SK-N-SH (cell line): ENCODE measurements at places on chromosomes 5 and 9. TPM values are rescaled to one million over a fixed set of nuclear protein-coding genes. Genes with fewer than 3 reads are reported as not detected.
A peak's percentile ranks its signal among the peaks of the same experiment; 100 is the strongest.

DNA sequence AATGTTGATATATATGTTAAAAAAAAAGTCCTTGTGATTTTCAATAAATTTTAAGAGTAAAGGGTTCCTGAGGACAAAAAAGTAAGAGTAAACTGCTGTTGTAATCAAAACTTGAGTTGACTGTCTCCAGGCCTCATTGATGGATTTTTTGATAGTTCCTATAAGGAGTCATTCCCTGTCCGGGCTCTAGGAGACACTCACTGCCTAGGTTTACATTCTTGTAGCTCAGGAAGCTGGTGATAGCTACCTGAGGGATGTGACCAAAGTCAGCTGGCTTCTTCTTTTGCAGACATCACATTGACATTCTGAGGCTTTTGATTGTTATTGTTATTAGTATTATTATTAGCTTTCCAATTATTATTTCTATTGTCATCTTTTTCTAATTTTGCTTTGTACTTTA is 116.5 kb upstream of the FBXL7 start:
- DNase-seq, result peak; percentile 61

DNA sequence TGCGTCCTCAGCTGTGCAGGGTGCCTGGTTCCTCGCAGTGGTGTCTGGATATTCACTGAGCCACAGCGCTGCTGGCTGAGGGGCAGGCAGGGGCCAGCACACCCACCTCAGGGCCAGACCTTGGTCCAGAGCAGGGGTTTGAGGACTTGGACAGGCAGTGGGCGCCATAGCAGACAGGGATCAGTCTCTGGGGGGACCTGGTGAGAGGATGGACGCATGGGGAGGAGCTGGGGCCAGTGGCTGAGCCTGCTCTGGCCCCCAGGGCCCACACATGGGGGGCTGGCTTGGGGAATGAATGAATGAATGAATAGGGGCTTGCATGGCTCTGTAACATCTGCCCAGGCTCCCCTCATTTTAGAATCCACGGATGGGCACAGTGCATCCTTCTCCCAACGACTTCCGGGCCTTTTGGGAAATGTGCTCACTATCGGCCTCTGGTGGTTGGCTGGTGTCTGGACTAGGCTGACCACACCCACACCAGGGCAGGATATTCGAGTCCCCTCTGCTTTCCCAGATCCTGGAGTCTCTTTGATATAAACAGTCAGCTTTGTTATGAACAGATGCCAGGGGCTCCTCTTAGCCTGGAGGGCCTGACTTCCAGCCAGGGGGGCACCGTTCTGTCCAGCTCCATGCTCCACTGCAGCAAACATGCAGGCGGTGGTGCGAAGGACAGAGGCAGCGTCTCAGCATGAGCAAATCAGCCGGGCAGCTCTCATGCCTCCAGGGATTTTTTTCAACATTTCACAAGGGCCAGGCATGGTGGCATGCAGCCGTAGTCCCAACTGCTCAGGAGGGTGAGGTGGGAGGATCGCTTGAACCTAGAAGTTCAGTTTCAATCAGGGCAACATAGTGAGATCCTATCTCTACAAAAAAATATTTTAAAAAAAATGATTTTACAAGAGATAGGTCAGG is 62.6 kb downstream of the NEK6 start:
- DNase-seq, result peak; percentile 92

- DNase-seq, result no peak
Measured at GRCh38 chr5:81058121-81058520, 98.0 kb downstream of the RASGRF2 start.

Gene BAAT
- polyA plus RNA-seq, result 0.02 and 0.05 TPM in 2 replicates

- no peak for DNase-seq
Measured at GRCh38 chr5:1431896-1432295, 13.3 kb downstream of the SLC6A3 start.

- no peak for DNase-seq
Measured at GRCh38 chr5:113965225-113965624, 396.6 kb upstream of the KCNN2 start.

DNA sequence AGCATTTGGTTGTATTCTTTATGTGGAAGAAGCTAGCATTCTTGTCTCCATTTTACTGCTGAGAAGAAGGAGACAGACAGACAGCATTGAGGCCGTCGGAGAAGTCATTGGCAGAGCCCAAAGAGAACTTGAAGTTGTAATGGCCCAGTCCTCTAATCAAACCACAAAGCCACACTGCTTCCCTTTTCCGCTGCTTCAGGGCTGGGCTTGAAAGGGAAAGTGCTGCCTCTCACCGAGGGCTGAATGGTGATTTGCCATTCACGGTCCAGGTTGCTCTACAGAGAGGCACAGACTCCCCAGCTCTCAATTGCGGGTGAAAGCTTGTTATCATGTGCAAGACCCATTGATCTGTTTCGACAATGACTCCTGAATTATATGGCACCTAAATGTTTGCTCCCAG is 25.6 kb upstream of the POU4F3 start:
- DNase-seq, result no peak

DNA sequence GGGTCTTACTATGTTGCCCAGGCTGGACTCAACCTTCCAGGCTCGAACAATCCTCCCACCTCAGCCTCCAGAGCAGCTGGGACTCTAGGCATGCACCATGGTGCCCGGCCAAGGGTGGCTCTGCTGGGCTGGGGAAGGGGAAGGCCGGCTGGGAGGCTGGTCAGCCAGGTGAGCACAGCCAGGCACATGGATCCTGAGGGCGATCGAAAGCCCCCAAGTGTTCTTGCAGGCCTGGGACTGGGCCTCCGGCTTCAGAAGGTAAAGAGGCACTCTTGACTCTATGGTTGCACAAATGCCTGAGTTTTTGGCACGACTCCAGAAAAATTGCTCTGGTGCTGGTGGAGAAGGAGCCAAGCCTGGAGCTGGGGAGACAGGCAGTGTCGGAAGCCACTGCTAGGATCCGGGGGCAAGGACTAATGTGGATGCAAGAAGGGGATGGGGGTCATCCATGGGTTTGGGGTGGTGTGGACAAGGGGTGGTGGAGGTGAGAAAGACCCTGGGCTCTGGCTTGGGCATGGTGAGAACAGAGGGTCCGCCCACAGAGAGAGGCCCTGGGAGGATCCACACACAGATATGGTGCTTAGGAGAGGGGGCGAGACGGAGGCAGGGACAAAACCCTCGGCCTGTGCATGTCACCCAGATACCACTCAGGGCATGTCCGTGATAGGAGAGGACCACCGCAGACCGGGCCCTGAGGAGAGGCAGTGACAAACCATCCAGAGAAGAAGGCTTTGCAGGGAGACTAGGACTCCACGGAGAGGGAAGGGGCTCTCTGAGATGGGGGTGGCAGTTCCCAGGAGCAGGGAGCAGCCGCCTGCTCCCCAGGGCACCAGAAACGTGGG is 51.1 kb upstream of the COL5A1 start:
- no peak for DNase-seq

DNA sequence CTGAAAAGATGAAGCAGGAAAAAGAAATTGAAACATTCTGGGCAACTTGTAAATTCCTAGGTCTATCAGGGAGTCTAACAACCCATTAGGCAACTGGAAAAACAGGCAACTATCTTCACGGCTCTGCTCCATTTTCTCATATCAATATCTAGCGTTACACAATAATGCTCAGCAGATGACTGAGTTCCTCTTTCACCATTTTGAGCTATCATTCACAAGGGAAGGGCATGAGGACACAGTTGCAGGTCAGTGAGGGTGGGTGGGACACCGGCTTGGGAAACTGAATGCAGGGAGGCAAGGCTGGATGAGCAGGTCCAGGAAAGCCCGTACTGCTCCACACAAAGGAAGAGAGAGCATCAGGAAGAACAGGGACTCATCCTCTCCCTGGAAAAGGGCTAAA is 67.0 kb downstream of the FRMD3 start:
- DNase-seq, result no peak

Gene ETF1
- polyA plus RNA-seq, result 36.7 and 48.7 TPM in 2 replicates

GRCh38 chr5:72452515-72453245 is 54.5 kb downstream of the ZNF366 start:
- DNase-seq, result no peak

DNA sequence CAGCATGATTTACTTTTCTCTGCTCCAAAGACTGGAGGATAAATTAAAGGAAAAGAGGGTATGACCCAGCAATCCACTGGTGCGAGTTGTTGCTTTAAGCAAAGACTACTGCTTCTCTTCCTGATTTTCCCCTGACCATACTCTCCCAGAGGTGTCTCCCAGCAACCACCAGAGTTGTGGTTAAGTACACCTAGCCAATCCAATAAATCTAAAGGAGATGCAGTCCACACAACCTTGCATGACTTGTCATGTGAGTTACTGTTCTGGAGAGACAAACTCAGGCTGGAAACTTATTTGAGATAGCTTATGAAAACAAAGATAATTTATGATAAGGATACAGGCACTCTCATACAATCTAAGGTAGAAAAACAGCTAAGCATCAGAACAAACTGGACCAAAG is 11.9 kb downstream of the TMC1 start:
- no peak for DNase-seq

DNA sequence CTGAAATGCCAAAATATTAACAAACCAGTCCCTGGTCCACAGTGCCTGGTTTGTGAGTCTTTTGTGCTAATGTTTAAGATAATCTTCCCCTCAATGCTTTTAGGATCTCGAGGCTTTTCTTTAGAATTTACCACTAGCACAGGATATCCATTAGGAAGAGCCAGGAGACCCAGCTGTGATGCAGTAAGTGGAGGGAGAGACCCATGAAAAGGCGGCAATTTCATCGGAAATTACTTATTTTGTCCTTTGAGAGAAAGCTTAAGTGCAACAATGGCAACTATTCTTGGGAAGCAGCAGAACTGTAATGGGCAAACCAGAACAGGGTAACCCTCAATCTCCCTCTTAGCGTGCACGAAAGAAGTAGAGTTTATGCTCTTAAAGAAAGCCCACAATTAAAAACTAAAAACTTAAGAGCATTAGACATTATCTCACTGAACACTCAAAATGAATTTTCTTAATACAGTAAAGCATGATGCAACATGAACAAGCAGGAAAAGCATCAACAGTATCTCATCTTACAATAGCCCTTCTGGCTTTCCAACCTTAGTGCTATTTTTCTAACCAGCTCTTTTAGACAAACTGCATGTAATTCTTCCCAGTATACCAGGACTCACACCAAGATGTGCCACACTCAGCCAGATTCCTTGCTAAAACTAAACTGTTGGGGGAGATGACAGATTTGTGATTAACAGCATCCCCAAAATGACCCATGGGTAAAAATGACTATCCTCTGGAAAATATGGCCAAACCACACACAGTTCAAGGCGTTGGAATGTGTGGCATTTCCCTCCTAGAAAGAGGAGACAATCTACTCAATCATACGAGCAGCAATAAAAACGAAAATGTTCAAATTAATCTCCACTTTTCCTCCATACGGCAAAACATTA is 36.4 kb downstream of the PWWP2A start:
- no peak for DNase-seq

GRCh38 chr9:25678147-25678666 is at the start of gene TUSC1:
Gene TUSC1 (minus strand): TSS chr9:25678444. CDS start chr9:25678312, 132 bp downstream.
- peak; percentile 92 for DNase-seq

DNA sequence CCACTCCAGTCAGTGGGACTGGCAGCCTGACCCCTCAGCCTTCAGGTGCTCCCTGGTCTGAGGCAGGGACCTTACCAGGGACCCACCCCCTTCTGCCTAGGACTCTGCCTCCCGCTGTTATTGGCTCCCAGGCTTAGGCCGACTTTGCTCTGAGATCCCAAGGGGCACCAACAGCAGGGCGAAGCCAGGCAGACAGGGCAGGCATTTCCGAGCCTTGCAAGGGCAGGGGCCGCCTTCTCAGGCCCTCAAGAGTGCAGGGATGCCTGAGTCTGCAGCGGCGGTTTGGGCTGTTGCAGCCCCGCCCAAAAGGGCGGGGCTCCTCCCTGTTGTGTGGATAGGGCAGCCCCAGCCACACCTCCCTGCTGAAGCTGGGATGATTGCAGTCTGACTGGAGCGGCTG is 644.6 kb downstream of the PRR16 start:
- DNase-seq, result no peak

Gene ADGRV1
- 0.23 and 0.49 TPM in 2 replicates for polyA plus RNA-seq

DNA sequence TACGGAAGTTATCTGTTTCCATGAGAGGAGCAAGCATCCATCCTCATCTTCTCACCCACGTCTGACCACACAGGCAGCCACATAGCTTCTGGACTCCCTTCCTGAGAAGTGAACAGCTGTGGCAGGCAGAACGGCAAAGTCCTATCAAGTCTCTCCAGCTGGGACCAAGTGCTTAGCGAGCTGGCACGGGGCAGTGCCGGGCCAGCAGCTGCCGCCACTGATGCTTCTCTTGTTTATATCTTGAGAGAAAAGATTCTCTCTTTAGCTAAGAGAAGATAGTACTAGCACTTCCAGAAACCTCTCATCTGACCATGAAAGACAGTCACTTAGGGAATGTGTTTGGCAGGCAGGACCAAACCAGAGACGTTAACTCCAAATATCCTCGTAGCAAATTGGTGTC is 37.2 kb downstream of the PLAC8L1 start:
- no peak for DNase-seq

- peak; percentile 12 for DNase-seq
Measured at GRCh38 chr5:9339206-9339818, 206.6 kb downstream of the SEMA5A start.

Gene PCDHGA1
- 1.2 and 1.6 TPM in 2 replicates for polyA plus RNA-seq
